ENCODE measurements at places on chromosomes 12 and 14.
A peak's percentile ranks its signal among the peaks of the same experiment; 100 is the strongest.

DNA sequence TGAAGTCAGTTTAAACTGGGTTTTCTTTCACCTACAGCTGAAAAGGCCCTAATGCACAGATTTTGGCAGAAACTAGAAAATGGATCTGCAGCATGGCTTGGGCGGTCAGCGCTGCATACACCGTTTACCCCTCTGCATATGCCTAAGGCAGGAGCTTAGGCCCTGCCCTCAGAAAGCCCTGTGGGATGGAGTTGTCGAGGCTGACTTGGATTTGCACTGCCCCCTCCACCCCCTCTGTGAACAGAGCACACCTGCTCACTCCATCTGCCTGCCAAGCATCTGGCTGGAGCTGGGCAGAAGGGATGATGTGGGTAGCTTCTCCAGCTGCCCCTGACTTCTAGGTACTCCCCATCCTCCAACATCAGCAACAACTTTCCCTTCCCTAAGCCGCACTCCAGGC lies 41.9 kb downstream of the TTC7B start:
- no peak overlapping the region for H3K4me3 ChIP-seq
- peaks cover 15% of the 10 kb centered on the region for H3K36me3 ChIP-seq
- DNase-seq, result no peak
- H3K27me3 ChIP-seq, result no peaks in the 10 kb centered on the region

GRCh38 chr12:2543801-2544200 lies 251.0 kb upstream of the FKBP4 start:
- H3K36me3 ChIP-seq, result peaks cover 23% of the 10 kb centered on the region
- H3K27me3 ChIP-seq, result peaks cover 16% of the 10 kb centered on the region
- H3K4me3 ChIP-seq, result no peak overlapping the region
- H3K27ac ChIP-seq, result no peak overlapping the region
- no peaks in the 10 kb centered on the region for H3K4me1 ChIP-seq

GRCh38 chr12:28611449-28611848 lies 421.2 kb downstream of the CCDC91 start:
- DNase-seq, result no peak
- H3K4me3 ChIP-seq, result no peak overlapping the region
- no peaks in the 10 kb centered on the region for H3K27me3 ChIP-seq
- H3K36me3 ChIP-seq, result no peaks in the 10 kb centered on the region

GRCh38 chr12:92462049-92462448 lies 240.7 kb upstream of the PLEKHG7 start:
- peaks cover 16% of the 10 kb centered on the region for H3K4me1 ChIP-seq
- H3K36me3 ChIP-seq, result no peaks in the 10 kb centered on the region
- no peak overlapping the region for H3K4me3 ChIP-seq
- DNase-seq, result no peak
- no peaks in the 10 kb centered on the region for H3K27me3 ChIP-seq
- no peak overlapping the region for H3K27ac ChIP-seq

DNA sequence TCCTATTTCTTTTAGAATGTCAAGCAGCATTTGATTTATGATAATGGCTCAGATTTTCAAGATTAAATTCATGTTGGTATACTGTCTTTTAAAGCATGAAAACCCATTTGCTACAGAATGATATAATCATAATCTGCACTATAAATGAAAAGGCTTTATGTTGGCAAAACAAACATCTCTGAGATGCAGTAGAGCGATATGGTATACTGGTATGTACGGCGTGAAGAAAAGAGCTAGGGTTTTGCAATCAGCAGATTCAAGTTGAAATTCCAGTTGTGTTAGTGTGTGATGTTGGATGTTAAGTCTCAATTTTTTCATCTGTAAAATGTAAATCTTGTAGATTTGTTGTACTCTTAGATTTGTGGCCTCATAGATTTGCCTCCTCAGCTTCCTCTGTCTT lies 53.2 kb upstream of the DYRK2 start:
- H3K36me3 ChIP-seq, result no peaks in the 10 kb centered on the region
- H3K27ac ChIP-seq, result peak overlapping the region; percentile 93
- DNase-seq, result no peak
- peaks cover 21% of the 10 kb centered on the region for H3K4me1 ChIP-seq
- H3K4me3 ChIP-seq, result no peak overlapping the region
- no peaks in the 10 kb centered on the region for H3K27me3 ChIP-seq

- no peak for DNase-seq
- H3K36me3 ChIP-seq, result no peaks in the 10 kb centered on the region
- no peaks in the 10 kb centered on the region for H3K4me1 ChIP-seq
- H3K4me3 ChIP-seq, result no peak overlapping the region
These were observed 213.6 kb downstream of the DAD1 start for GRCh38 chr14:22375321-22375930.

- H3K4me1 ChIP-seq, result peaks cover 4% of the 10 kb centered on the region
- no peak overlapping the region for H3K4me3 ChIP-seq
- H3K27me3 ChIP-seq, result no peaks in the 10 kb centered on the region
- H3K27ac ChIP-seq, result no peak overlapping the region
These were observed 157.4 kb downstream of the STXBP6 start for GRCh38 chr14:24892497-24893051.

GRCh38 chr12:116406529-116406928 lies 129.0 kb upstream of the MED13L start:
- H3K27me3 ChIP-seq, result no peaks in the 10 kb centered on the region
- no peak for DNase-seq
- H3K4me1 ChIP-seq, result peaks cover 22% of the 10 kb centered on the region
- H3K4me3 ChIP-seq, result no peak overlapping the region
- H3K27ac ChIP-seq, result peak overlapping the region; percentile 39
- H3K36me3 ChIP-seq, result no peaks in the 10 kb centered on the region

DNA sequence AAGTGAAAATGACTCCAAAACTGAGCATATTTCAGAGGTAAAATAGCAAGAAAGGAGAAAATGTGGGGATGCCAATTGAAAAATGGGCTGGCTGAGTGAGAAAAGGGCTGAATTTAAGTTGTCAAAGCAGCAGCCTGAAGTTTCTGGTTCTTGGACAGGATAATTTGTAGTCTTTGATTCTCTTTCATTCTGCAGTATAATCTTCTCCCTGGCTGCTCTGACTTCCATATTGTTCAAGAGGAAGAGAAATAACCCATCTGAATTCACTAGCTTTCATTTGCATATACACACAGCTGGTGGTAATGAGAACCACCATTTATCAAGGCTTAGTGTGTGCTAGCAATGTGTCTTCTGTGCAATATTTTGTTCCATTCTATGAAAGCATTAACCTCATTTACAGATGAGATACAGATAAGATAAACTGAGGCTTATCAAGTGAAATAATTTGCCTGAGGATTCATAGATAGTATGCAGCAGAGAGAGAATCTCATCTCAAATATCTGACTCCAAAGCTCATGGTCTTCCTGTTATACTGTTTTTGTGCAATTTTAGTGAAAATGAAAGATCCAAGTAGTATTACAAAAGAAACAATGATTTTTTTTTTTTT lies 184.2 kb downstream of the TMTC2 start:
- DNase-seq, result no peak
- H3K27ac ChIP-seq, result no peak overlapping the region
- peaks cover 3% of the 10 kb centered on the region for H3K36me3 ChIP-seq
- peaks cover 41% of the 10 kb centered on the region for H3K4me1 ChIP-seq

GRCh38 chr14:91364524-91365270 lies 52.9 kb downstream of the CCDC88C start:
- H3K27me3 ChIP-seq, result no peaks in the 10 kb centered on the region
- no peak overlapping the region for H3K27ac ChIP-seq
- no peak for DNase-seq
- no peak overlapping the region for H3K4me3 ChIP-seq
- H3K4me1 ChIP-seq, result peaks cover 31% of the 10 kb centered on the region
- no peaks in the 10 kb centered on the region for H3K36me3 ChIP-seq

DNA sequence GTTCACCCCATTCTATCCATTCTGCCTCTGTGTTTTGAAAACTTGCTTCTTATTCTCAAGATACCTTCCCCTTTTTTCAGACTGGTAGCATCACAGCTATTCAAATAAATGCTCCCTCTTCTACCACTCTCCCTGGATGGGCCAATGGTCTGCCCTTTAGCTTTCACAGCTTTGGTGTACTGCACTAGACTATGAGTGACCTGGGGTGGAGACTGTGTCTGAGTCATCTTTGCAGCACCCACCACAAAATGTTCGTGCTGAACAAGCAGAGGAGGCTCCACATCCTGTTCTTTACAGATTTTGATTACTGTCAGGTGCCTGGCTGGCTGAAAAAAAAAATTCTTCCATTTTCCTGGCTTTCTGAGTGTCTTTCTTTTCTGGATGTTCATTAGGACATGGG lies 1104.1 kb upstream of the TMEM132C start:
- no peaks in the 10 kb centered on the region for H3K27me3 ChIP-seq
- H3K4me1 ChIP-seq, result peaks cover 17% of the 10 kb centered on the region
- no peak overlapping the region for H3K27ac ChIP-seq
- H3K4me3 ChIP-seq, result no peak overlapping the region

DNA sequence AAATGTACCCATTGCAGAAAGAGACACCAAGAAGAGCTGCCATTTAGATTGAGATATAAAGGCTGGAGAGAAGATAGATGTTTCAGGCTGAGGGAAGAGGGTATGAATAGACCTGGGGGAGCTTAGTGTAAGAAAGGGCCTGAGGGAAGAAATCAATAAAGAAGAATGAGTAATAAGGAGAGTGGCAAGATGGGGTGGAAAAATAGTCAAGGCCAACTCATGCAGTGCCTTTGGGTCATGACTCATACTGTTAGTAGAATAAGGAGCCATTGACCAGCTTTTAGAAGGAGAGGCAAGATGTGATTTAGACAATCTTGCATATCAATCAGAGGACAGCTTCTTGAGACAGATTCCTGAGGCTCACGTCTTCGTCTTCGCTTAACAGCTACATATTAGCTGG lies 287.5 kb downstream of the DUSP6 start:
- H3K4me1 ChIP-seq, result peaks cover 13% of the 10 kb centered on the region
- no peaks in the 10 kb centered on the region for H3K36me3 ChIP-seq

DNA sequence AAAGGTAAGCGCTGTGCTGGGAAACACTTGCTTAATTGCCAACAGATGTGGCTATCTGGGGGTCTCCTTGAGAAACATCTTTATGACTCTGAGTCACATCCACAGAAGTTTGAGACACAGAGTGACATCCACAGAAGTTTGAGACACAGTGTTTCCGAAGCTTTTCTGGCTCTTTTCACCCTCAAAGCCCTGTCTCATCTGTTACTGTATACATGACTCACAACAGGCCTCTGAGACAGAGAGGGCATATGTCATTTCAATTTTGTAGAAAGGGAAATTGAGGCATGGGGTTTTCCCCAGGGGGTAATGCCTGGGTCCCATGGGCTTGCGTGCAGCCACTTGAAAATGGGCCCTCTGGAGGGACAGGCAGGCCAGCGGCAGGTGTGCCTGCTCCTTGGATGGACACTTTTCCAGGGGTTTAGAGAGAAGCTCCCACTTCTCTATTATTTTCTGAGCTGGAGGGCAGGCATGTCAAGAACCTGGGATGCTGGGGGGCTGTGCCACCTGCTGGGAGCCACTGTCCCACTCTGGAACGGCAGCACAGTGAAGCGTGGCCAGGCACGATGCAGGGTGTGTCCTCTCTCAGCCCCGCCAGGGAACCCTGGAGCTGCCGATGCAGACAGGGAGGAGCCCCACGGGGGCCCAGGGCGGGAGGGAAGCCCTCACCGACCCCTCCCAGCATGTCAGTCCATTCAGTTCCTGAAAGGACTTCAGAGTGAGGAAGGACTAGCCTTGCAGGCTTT lies 111.3 kb upstream of the FKBP4 start:
- peaks cover 6% of the 10 kb centered on the region for H3K27me3 ChIP-seq
- H3K36me3 ChIP-seq, result peaks cover 18% of the 10 kb centered on the region
- no peak for DNase-seq
- H3K27ac ChIP-seq, result peak overlapping the region; percentile 37
- peak overlapping the region; percentile 48 for H3K4me3 ChIP-seq
- peaks cover 17% of the 10 kb centered on the region for H3K4me1 ChIP-seq

GRCh38 chr12:98669751-98670150 lies 24.7 kb downstream of the APAF1 start:
- H3K4me1 ChIP-seq, result no peaks in the 10 kb centered on the region
- no peak overlapping the region for H3K27ac ChIP-seq
- no peaks in the 10 kb centered on the region for H3K27me3 ChIP-seq

GRCh38 chr12:13471471-13471870 lies 274.9 kb downstream of the EMP1 start:
- H3K4me1 ChIP-seq, result no peaks in the 10 kb centered on the region
- H3K4me3 ChIP-seq, result no peak overlapping the region
- no peak overlapping the region for H3K27ac ChIP-seq
- no peak for DNase-seq
